AML-193 (cell line): ENCODE measurements at places on chromosomes 6 and 20.

- DNase-seq = no peak
Measured at GRCh38 chr6:126926926-126927325, 191.5 kb upstream of the RSPO3 start.

DNA sequence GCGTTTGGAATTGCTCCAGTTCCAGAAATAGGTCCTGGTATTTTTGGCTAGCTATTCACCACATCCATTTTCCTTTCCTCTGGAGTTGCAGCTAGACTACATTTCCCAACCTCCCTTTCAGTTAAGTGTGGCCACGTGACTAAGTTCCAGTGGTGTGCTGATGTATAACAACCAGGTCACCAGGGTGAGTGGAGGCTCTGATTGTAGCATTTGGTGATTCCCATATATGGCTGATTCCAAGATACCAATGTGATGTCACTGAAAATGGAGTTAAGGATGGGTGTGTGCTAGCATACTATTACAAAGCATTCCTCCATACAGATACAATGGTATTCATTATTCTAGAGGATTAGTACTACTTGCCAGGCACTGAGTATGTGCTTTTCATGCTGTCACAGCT, 49.7 kb upstream of the STK35 start:
- DNase-seq = no peak

- DNase-seq = peak; percentile 59
Measured at GRCh38 chr6:127516662-127517273, 2.4 kb downstream of the MTCL3 start.

DNA sequence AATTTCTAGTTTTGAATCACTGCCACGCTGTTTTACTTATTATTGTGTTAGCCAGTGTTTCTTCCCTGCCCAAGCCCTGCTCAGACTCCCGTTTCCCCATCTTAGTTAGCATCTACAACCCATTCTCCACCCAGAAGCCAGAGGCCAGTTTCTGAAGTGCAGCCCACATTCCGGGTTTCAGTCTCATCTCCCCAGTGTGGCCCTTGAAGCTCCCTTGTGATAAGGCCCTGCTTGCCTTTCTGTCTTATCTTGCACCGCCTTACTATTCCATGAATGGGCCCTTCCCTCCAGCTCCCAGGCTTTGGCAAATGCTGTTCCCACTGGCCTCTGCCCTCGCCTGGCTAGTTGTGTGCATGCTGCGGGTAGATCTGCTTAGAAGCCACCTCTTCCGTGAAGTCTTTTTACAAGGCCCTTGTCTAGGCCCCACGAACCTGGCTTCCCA, 41.1 kb downstream of the TOX2 start:
- DNase-seq = no peak

GRCh38 chr20:17624551-17625245, 54.8 kb downstream of the DSTN start:
- no peak for DNase-seq

DNA sequence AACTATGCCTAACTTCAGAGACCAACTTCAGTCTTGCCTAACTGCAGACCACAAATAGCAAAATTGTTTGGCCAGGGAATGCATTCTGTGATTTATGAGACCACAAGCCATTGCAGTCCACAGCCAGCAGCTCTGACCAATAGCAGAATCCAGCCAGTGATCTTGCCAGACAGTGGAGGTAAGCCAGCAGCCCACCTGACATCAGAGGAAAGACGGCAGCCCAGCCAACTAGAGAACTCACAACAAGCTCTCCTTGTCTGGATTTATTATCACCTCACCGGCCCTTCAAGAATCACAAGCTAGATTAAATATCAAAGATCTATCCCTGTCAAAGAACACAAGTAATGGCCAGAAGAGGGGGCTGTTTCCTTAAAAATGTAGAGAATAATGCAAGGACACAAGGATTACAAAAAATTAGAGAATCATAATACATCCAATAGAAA, 66.5 kb upstream of the SLC35F1 start:
- DNase-seq = peak; percentile 47

DNA sequence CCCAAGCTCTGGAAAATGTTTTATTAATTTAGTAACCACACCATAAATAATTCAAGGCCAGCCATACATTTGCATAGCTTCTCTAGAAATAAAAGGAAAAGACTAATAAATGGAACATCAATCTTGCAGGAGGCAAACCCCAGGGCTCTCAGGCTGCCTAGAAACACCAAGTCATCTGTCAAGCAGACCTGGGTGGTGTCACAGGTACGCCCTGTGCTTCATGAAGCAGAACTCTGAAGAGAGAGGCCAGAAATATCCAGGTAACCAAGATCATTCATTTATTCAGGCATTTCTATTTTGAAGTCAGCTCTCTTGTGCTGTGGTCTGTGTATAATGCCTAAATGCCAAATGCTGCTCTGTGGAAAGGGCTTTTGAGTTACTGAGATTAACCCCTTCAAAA, 45.3 kb upstream of the ARMH2 start:
- DNase-seq = no peak

GRCh38 chr20:33540427-33540826, 50.5 kb downstream of the CBFA2T2 start:
- no peak for DNase-seq

DNA sequence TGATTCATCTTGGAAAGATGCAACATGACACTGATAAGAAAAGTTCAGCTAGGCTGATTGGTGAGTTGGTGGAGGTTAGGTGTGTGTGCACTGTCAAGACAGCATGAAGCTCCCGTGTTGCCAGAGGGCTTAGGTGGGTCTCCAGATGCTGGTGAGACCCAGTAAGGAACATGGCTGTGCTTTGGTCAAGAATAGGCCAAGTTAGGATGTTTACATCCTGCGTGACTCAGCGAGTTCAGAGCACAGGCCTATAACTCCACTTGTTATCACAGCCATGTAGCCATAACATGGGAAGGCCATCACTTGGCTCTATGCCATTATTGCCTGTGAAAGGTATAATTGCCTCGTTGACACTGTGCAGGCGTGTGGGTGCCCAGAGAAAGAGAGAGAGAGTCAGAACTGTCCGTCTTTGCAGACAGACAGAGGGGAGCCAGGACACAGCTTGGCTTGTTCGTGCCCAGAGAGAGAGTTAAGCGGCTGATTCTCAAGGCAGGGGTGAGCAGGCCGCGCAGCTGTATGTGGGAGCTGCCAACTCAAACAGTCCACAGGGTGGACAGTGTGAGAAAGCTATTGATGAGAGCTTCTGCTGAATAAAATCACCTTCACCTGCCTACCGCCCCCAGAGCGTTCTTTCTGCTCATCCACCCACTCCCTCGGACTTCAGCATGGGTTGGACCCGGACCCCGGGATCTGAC, 43.5 kb downstream of the OR2B6 start:
- DNase-seq = no peak

DNA sequence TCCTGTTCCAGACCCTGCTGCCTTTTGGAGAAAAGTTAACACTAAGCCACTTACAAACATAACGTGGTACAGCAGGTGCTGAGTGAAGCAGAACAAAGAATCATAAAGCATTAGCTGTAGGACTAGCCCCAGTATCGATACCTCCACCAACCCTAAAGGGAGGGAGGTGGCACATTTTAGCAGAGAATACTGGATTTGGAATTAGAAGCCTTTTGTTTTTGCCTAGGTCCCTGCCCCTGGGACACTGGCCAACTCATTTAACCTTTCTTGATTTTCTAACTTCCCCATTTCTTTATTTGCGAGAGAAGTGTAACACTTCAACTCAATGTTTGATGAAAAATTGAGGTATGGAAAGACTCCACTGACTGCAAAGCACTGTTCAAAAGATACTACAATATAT, 93.5 kb downstream of the B3GAT2 start:
- DNase-seq = no peak
